ENCODE measurements at places on chromosomes 7 and 10.

DNA sequence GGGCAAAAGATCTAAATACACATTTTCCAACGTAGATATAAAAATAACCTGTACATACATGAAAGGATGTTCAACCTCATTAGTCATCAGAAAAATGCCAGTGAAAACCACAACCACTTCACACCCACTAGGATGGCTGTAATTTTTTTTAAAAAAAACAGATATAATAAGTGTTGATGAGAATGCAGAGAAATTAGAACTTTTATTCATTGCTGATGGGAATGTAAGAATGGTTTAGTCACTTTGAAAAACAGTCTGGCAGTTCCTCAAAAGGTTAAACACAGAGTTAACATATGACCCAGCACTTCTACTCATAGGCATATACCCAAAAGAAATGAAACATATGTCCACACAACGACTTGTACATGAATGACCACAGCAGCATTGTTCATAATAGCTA lies 32.3 kb upstream of the PRKCQ start:
- DNase-seq = no peak

GRCh38 chr10:71431239-71432100 lies 34.8 kb downstream of the CDH23 start:
- DNase-seq = peak; percentile 37

DNA sequence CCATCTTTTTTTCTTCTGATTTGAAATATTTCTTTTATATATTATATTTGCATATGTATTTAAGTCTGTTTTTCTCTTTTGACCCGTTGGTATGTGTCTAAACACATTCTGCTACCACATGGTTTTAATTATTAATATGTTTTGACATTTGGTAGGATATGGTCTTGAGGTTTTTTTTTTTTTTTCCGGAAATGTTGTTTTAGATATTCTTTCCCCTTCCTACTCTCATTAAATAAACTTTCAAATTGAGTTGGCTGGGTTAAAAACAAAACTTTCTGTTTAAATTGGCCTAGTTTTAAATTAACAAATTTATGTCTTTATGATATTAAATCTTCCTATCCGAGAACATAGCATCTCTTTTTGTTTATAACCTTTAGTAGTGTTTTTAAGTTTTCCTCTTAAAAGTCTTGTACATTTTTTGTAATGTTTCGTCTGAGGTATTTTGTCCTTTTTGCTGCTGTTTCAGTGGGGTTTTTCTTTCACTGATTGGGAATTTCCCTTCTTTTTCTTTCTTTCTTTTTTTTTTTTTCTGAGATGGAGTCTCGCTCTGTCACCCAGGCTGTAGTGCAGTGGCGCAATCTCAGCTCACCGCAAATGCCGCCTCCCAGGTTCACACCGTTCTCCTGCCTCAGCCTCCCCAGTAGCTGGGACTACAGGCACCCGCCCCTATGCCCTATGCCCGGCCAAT lies 25.4 kb downstream of the STAM start:
- no peak for DNase-seq

- peak; percentile 52 for DNase-seq
Observed at GRCh38 chr10:132906836-132907235, 35.5 kb downstream of the CFAP46 start.

- DNase-seq = no peak
Observed at GRCh38 chr7:141012696-141013344, 1.9 kb downstream of the MRPS33 start.

DNA sequence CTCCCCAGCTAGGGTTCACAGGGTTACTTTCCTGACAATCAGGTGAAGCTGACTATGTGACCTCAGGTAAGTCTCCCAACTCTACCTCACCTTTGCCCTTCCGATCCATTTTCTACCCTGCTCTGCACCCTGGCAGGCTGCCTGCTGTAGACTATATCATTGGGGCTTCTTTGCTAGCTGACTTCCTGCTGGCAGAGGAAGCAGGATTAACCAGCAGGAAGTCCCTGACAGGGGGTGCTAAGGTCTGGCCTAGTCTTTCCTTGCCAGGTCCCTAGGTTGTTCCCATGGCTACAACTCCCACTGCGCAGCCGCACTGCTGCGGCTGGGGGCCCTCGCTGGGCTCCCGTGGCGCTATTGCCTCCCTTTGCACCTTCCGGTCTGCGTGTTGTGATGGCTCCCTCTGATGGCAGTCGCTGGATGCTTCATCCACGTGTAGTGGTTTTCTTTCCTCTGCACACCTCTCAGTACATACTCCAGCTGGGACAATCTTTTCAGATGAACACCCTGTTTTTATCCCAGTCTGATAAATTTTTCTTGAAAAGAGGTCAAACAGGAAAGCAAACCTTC lies 365.9 kb downstream of the REEP3 start:
- DNase-seq = no peak

DNA sequence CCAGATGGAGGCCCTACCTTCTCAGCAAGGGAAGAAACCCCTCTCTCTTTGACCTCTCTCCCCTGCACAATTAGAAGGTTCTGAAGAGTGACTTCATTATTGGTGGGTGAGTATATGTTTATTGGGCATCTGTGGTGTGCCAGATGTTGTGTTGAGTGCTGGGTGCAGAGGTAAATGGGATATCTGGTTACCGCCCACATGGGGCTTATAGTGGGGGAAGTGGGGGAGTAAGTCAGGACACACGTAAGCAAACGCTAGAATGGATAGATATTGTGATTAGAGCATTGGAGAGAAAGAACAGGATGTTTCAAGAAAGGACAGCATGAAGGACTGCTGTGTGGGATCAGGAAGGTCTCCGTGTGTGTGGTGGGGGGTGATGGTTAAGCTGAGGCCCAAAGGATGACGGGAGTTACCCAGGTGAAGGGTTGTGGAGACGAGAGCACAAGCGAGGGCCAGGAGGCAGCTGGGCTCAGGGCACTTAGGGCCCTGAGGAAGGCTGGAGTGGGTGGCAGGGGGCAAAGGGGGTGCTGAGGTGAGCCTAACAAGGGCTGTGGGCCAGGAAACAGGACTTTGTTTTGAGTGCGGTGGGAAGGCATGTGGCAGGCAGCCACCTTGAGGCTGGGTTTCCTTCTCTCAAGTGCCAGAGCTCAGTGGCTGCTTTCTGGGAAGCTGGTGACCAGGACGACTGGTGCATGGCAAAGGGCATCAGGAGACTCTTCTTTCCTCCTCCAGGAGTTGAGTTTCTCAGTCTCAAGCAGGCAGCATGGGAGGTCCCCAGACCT lies 299.9 kb downstream of the RPS24 start:
- no peak for DNase-seq

- peak; percentile 88 for DNase-seq
Observed at GRCh38 chr7:28062197-28062991, 118.2 kb downstream of the JAZF1 start.

GRCh38 chr10:72243822-72244437 lies 27.9 kb upstream of the ASCC1 start:
- peak; percentile 60 for DNase-seq

DNA sequence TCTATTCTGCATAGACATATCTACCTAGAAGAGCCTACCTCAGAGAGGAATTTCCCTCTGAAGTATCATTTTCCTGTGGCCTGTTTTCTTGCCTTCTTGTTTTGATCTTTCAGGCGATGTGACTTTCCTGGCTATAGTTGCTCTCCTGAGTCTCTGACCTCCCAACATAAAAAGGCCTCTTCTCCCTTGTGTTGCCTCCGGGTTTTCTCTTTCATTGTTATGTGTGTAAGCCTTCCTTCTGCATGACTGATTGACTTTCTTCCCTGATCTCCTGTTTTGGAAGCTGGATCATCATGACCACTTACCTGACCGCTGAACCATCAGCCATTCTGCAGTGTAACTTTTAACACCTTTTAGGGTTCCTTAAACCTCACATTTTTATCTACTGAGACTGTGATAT lies 441.5 kb upstream of the ETV1 start:
- no peak for DNase-seq

DNA sequence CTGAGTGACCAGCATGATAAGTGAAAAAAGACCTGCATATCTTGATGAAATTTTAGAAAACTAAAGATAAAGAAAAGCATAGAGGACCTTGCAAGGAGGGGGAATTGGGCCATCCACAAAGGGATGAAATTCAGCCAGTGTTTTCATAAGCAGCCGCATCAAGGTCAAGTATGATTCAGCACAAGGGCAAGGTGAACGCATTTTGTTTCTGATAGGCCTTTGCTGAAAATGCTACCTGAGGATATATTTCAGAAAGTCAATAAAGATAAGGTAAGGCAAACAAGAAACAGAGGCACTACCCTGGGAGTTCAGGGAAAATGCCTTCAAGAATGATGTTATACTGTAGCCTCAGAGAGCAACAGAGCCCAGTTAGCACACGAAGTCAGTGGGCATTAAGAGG lies 55.0 kb upstream of the SHH start:
- no peak for DNase-seq

GRCh38 chr10:47028466-47028865 lies 117.2 kb downstream of the PTPN20 start:
- peak; percentile 65 for DNase-seq

DNA sequence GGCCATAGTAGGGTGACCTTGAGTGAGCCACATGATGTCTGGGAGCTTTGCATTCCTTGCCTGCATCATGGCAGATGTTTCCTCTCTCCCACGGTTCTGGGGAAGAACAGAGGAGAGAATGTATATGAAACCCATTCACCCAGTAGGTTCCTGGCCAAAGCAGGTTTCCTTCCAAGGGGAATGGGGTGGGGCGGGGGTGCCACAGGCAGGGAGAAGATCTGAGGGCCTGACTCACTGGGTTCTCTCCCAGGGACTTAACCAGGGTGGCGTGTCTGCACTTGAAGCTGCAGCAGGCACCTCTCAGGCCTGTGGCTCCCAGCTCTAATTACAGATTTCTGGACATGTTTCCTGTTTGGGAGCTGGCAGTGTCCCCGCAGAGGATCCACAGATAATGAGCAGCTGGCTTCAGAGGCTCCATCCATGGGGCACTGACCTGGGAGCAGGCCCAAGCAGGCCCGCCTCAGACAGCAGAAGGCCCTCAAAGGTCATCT lies 50.2 kb upstream of the ZMIZ1 start:
- peak; percentile 44 for DNase-seq

DNA sequence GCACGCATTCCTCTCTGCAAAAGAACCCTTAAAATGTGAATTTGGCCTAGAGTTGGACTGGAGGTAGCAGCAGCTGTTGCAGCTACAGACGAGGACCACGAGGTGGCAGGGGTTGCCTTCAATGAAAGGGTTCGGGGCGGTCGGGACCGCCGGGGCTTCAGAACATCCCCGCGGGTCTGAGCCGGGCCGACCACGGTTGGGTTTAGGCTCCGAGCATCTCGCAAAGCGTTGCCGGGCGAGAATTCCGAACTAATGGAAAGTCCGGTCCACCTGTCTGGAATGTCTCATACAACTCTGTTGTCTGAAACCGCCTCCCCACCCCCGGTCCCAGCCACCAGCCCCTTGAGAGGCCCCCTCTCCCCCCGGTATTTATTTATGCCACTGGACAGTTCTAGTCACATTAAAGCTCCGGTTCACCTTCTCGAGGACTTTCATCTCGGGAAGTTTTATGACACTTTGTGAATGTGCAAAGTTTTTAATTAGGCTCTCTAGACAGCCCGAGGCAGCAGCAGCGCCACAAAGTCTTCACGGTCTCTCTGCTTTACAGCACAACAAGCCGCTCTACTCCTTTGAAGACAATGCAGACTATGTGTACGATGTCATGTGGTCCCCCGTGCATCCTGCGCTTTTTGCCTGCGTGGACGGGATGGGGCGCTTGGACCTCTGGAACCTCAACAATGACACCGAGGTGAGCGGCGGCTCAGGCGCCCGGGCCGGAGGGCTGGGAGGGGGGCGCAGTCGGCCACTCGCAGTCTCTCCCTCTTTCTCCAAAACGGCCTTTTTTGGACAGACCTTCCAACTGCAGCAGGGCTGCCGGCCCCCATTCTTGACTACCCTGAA lies 246.2 kb downstream of the SLC25A13 start:
- DNase-seq = peak; percentile 81

DNA sequence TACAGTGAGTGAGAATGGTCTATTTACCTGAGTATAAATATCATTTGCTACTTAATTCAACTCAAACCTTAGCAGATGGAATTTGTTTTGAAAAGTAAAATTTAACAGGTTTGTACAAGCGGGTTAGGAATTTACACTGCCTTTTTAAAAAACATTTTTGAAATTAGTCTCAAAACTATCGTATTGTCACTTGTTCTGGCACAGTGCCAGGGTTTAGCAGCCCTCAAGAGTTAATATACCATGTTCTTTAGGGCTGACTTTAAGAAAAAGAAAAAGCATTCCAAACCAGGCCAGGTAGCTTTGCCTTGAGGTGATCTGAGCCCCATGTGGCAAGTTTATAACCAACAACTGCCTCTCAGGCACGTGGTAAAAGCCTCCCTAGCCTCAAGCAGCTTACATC lies 17.8 kb downstream of the CCNJ start:
- DNase-seq = no peak

DNA sequence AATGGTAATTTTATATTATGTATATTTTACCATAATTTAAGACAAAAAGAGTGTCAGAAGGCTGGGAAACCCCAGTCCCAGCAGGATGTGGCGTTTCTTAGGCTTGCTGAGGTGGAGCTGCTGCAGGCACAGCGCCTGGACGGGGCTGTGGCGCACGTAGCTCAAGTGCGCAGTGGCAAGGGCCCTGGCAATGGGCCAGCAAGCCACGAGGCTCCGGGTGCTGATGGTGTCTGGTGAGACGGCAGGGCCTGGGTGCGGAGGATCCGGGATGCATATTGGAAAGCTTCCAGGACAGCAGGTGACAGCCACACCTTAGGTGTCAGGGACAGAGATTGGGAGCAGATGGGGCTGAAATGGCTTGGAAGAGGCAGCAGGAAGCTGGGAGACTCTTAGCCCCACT lies 37.2 kb downstream of the CLEC2L start:
- DNase-seq = peak; percentile 61

DNA sequence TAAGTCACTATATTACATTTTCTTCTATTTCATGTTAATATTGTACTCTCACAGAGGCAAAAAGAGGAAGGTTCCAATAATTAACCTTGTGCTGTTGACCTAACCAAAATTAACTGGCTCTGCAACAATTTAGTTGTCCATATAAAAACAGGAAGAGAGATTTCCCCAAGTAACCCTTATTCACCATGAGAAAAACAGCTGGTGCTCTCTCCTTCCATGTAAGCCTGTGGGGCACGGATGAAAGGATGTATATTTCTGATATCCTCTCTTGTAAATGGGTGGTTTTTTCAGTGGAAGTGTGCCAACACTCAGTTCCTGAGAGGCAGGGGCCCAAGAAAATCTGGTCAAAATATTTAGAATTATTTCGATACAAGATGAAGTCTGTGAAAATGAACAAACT lies 358.1 kb downstream of the CRPPA start:
- no peak for DNase-seq

GRCh38 chr10:3180355-3181025 lies 7.9 kb upstream of the PITRM1 start:
- no peak for DNase-seq

GRCh38 chr10:97498841-97499560 lies at the start of gene UBTD1:
TSS of gene UBTD1 (plus strand) at chr10:97498924. CDS start at chr10:97499204, 280 bp downstream.
- no peak for DNase-seq

GRCh38 chr7:153399554-153399940 lies 640.0 kb downstream of the ACTR3B start:
- DNase-seq = no peak

GRCh38 chr7:94675356-94675755 lies 19.4 kb upstream of the SGCE start:
- DNase-seq = no peak

GRCh38 chr10:79424221-79425073 lies 21.0 kb downstream of the ZCCHC24 start:
- DNase-seq = peak; percentile 54

- DNase-seq = no peak
Observed at GRCh38 chr10:6019010-6019782, 41.9 kb upstream of the IL15RA start.

- peak; percentile 87 for DNase-seq
Observed at GRCh38 chr10:132418527-132419416, 21.8 kb downstream of the PWWP2B start.

- no peak for DNase-seq
Observed at GRCh38 chr7:16604054-16604453, 41.5 kb downstream of the ANKMY2 start.

- peak; percentile 89 for DNase-seq
Observed at GRCh38 chr10:22253580-22253882, 35.7 kb upstream of the EBLN1 start.

Data from spleen (tissue), 13 donors.